ENCODE measurements at places on chromosomes 3 and 15.

DNA sequence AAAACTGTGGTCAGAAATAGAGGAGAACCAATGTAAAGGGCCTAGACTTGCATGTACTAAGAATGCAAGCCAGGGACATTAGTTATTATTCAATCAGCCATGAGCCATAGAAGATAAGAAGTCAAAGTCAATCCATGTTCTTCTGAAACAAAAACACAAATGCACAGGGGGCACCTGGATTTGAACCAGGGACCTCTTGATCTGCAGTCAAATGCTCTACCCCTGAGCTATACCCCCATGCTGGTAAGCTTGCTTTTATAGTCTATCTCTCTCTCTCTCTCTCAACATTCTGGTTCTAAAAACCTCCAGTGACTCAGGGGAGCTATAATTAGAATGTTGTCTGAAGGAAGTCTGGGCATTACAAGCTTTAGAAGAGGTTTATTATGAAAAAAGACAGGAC lies 85.6 kb upstream of the ACP3 start:
- peak; percentile 70 for DNase-seq

GRCh38 chr3:67386451-67386850 lies 268.0 kb downstream of the SUCLG2 start:
- DNase-seq: no peak

DNA sequence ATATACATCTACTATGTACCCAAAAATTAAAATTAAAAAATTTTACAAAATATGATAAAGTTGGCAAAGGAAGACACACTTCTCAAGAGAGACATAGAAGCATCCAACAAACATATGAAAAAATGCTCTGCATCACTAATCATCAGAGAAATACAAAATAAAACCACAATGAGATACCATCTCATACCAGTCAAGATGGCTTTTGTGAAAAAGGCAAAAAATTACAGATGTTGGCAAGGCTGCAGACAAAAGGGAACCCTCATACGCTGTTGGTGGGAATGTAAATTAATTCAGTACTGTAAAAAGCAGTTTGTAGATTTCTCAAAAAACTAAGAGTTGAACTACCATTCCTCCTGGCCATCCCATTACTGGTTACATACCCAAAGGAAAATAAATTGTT lies 581.7 kb upstream of the CCDC54 start:
- no peak for DNase-seq

DNA sequence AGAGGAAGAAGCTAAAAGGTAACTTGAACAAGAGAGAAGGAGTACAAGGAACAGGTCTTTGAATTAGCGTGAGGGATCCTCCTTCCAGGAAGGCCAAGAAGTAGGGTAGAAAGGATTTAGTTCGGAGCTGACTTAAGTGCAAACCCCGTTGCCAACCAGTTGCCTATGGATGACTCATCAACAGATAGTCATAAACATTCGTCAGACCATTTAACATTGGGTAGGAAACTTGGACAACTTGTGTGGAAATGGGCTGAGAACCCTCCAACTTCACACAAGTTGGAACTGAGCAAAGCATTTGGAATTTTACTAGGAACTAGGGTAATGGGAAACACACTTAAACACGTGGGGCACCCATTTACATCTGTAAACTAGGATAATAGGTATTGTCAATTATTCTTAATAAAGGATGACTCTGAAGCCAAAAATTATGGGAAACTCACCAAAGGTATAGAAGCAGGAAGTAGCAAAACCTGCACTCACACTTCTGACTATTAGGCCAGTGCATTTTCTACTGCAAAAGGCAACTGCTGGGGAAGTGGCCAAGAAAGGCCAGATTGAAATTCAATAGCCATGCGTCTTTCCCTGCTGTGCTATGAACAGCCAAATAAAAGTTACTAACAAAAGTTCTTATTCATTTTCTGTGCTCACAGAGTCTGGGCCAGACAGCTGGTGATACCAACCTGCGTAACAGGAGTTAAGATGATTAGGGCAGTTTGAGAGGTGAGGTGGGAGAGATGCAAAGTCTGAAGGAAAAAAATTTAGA lies 174.5 kb upstream of the TMC3 start:
- peak; percentile 22 for DNase-seq

DNA sequence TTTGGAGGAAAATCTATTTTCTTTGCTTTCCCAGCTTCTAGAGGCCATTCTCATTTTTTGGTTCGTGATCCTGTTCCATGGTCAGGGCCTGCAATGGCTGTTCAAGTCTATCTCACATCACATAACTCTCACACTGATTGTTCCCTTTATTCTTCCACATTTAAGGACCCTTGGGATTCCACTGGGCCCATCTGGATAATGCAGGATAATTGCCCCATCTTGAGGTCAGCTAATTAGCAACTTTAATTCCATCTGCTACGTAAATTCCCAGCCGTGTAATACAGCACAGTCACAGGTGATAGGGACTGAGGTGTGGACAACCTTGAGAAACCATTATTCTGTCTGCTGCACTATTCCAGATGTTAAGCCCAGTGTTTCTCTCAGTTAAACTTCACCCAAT lies 311.6 kb upstream of the CNTN4 start:
- DNase-seq: no peak

- no peak for DNase-seq
Measured at GRCh38 chr3:22007368-22007767, 256.4 kb upstream of the ZNF385D start.

DNA sequence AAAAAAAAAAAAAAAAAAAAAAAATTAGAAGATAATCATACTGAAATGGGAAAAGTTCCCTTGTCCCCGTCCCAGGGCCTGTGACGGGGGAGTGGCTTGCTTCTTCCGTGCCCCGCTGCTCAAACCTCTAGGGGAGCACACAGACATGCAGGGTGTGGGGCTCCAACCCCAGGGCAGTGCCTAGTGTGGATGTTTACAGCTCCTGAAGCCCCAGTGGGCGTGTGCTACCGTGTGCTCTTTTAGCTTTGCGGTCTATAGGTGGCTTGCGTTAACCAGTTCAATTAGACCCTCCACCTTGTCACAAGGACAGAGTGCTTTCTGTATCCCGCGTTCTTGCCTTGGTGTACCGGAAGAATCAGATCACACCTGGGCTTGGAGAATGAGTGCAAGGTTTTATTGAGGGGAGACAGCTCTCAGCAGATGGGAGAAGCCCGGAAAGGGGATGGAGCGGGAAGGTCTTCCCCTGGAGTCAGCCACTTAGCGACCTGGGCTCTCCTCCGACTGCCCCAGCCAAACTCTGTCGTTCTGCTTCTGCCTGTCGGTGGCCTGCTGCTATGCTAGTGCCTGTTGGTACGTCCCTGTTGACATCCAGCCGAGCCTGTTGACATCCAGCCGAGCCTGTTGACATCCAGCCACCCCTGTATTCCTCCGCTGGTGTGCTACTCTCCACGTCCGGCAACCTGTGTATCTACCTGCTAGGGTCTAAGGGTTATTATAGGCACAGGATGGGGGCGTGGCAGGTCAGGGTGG lies 569.8 kb downstream of the VGLL3 start:
- DNase-seq: no peak

DNA sequence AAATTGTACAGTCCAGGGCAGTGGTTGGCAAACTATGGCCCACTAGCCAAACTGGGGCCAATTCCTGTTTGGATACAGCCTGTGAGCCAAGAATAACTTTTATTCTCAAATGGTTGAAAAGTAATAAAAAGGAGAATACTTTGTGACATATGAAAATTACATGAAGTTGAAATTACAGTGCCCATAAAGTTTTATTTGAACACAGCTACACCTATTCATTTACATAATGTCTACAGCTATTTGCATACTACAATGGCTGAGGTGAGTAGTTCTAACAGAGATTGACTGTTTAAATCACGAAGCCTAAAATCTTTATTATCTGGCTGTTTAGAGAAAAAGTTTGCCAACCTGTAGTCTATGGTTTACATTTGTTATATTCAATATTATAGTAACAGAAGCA lies 600.1 kb downstream of the MAGI1 start:
- no peak for DNase-seq

GRCh38 chr3:129567939-129568338 lies 25.0 kb downstream of the H1-8 start:
- no peak for DNase-seq

- DNase-seq: no peak
Measured at GRCh38 chr3:13483988-13484695, 4.0 kb downstream of the HDAC11 start.

- DNase-seq: no peak
Measured at GRCh38 chr3:58612830-58613229, 35.6 kb upstream of the FAM107A start.

- no peak for DNase-seq
Measured at GRCh38 chr3:194766845-194767244, 81.2 kb downstream of the FAM43A start.

DNA sequence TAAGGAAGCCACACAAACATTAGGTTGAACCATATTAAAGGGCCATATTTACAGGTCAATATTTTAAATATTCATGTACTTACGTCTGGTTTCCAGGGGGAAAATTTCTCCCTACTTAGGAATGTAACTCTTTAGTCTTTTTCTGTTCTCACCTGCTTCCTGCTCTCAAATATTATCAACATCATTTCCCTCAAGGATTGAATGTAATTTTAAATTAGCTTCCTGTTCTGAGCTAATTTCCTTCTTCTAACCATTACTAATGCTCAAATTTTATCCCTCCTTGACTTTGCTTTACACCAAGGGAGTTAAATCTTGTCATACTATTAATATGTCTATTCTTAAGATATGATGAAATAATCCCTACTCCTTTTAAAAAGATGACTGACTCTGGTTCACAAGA lies 103.4 kb upstream of the UBP1 start:
- DNase-seq: no peak

- no peak for DNase-seq
Measured at GRCh38 chr3:172261054-172261453, 187.2 kb downstream of the GHSR start.

- DNase-seq: peak; percentile 51
Measured at GRCh38 chr3:24100696-24101402, 155.8 kb downstream of the NR1D2 start.

DNA sequence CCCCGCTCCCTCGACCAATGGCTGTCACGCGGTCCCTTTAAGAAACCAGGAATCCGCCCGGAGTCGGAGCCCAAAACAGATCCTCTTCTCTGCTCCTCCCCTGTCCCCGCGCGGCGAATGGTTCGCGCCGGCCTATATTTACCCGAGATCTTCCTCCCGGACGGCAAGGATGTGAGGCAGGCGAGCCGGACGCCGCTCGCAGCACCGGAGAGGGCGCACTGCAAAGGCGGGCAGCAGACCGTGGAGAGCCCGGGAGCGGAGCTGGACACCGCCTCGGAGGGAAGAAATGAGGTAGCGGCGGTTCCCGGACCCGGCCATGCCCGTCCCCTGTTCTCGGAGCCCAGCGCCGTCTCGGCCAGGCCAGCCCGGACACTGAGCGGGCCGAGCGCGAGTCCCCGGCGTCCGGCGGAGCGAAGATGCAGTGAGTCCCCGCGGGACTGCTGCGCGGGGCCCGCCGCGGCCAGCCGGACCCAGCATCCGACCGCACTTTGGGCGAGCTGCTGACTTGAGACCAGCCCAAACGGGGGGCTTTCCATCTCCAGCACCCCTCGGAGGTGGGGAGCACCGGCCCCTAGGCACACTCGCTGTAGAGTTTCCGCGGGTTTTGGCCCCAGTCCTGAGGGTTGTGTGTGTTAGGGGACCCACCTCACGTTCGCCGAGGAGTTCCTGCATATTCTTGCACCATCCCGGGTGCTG lies at the start of gene FAM43A:
Gene FAM43A (plus strand): TSS at position 166 of the 696 bp plus-strand sequence. CDS start 944 bp downstream, outside the sequence.
- peak; percentile 95 for DNase-seq

GRCh38 chr3:34782871-34783270 lies 856.5 kb upstream of the ARPP21 start:
- peak; percentile 7 for DNase-seq

DNA sequence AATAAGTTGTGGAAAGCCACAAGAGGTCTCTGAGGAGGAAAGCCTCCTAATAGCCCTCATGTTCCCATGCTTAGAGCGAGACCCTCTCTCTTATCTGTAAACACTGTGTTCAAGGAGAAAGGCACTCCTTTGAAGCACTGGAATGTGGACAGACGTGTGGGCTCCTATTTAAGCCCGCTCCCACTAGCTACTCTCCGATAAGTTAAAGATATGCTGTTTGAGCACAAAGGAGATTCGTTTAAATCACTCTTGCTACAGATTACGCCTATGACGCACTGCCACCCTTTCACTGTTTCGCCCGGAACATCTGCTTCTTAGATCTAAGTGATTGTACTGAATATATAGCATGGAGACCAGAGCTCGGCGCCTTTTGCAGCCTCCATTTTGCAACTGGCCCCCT lies 57.8 kb upstream of the FAM3D start:
- no peak for DNase-seq

DNA sequence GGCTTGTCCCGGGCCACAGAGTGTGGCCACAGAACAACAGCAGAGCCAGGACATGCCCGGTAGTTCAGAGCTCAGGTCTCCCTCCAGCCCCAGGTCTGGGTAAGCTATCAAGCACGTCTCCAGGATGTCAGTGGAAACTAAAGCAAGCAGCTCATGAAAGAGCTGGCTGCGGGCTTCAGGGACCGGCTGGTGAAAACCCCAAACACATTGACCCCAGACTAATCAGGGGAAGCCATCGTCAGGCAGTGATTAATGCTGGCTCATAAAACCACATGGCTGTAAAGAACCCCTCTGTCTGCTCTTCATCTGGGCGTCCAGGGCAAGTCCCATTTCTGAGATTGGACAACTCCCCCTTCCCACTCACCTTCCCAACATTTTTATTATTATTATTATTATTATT lies 37.8 kb downstream of the LMCD1 start:
- DNase-seq: peak; percentile 83
